Brain pericyte (primary cell): ENCODE measurements at places on chromosomes 12 and 14.

- DNase-seq = no peak
These were observed 7.4 kb downstream of the FOXN4 start for GRCh38 chr12:109301643-109302168.

GRCh38 chr14:69773571-69774276 lies 6.8 kb downstream of the SRSF5 start:
- no peak for DNase-seq

- DNase-seq = no peak
These were observed 263.8 kb upstream of the DIO2 start for GRCh38 chr14:80475074-80475473.

DNA sequence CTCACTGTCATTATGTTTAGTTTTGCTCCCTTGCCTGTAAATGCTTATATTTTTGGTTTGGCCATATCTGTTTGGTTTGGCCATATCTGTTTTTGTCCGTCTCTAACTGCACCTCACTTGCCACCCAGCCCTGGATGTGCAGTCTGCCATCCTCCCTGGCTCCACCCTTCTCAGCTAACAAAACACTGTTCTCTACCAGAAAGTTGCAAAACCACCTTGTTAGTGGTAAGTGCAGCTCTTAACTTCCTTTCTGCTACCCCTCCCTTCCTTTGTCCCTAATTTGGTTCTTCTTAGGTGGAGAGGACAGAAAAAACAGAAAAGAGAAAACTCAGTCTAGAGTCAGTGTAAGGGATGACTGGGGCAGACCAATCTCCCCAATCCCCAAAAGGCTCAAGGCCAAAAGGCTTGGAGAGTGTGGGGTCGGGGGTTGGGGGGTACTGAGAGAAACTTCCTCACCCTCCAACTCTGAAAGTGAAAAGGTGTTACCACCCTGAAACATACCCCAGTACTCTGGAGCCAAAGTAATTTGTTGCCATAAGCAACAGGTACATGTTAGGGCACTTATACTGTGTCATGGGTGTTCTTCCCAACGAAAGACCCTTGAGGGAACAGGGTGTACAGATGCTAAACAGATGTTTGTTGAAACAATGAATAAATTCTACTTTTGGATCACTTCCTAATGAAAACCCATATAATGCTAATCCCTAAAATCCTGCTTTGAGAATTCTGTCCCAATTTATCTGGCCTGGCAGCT lies 5.0 kb downstream of the BIN2 start:
- no peak for DNase-seq

DNA sequence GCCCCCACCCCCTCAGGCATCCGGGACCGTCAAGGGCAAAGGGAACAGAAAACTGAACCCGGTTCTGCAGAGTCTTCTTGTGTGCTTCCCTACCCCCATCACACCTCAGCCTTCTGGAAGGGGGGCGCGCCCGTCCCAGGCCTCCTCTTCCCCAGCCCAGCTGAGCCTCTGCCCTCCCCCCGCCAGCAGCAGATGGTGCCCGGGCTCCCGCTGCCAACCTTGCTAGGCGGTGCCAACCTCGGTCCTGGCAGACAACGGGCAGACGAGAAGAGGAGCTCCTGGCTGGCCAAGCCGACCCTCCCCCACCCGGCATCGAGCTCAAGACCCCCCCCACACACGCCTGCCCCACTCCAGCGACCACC lies 8.7 kb downstream of the STAC3 start:
- no peak for DNase-seq

DNA sequence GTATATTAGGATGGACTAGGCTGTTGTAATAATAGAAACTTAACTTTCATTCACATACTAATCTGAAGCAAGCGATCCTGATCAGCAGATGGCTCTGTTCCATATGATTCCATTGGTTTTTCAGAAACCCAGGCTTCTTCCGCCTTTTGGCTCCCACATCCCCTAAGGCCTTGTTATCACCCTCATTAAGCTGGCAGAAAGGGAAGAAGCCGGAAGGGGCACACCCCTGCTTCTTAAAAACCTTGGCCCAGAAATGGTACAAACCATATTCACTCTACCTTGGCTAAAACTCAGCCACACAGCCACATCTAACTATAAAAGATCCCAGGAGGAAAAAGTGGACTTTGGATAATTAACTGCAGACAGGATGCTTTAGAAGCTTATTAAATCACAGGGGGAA lies 329.2 kb downstream of the PCNX1 start:
- DNase-seq = no peak

DNA sequence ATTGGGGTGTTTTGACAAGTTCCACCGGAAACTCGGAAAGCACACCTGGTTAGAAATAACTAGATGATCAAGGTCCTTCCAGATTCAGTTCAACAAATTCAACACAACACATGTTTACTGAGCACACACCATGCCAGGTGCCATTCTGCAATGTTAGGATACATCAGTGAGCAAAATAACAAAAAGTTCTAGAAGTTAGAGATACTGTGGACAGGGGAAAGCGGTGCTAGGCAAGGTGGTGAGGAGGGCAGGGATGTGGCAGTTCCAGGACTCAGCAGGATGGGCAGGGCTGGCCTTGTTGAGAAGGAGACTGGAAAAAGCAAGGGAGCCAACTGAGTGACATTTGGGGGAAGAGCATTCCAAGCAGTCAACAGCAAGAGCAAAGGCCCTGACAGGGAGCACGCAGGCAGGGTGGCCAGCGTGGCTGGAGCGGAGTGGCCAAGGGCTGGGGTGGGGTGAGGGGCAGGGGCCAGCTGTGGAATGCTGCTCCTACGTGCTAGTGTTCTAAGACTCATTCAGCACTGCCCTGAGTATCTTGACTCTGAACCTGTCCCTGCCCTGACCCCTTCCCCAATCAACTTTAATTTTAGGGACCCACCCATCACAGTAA lies 19.4 kb upstream of the FAIM2 start:
- no peak for DNase-seq

GRCh38 chr12:53059434-53060063 lies 9.7 kb downstream of the TNS2 start:
- no peak for DNase-seq
